GM10248 (cell line): ENCODE measurements at places on chromosomes 6 and 20.

DNA sequence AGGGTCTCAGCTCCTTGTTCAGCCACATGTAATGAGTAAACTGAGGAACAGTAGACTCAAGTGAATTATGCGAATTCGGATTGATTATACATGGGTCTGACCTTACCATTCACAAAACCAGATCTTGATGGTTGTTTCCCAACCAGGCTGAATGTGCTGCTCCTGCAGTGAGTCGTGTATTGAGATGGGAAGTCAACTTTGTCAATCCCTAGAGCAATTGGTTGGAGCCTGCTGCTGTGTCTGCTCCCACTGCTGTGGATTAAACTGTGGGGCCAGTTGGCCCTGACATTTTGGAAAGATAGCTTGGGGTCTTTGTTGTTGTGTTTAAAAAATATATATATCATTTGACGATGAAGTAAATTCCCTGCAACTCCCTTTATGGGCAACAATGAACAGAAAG lies 23.9 kb downstream of the FAM50B start:
- no peak for DNase-seq

DNA sequence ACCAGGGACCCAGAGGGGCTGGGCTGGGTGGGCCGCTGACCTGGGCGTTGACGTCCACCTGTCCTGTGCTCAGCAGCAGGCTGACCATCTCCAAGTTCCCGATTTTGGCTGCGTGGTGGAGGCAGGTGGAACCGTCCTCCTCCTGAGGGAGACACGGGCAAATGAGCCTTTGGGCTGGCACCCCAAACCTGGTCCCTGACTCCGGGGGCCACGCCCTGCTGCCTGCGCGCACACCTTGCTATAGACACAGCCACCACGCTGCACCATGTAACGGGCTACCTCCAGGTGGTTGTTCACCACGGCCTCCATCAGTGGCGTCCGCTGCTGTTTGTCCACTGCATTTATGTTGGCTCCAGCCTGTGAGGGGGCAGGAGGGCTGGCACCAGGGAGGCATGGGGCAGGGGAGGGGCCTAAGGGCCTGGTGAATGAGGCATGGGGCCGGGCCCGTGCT lies 7.8 kb upstream of the SLC44A4 start:
- no peak for DNase-seq

GRCh38 chr20:45959956-45960630 lies 11.9 kb downstream of the ZNF335 start:
- peak; percentile 50 for DNase-seq

- no peak for DNase-seq
Measured at GRCh38 chr6:144012534-144012933, 4.5 kb upstream of the PLAGL1 start.

GRCh38 chr6:163834226-163834970 lies 419.9 kb downstream of the QKI start:
- no peak for DNase-seq

- no peak for DNase-seq
Measured at GRCh38 chr6:56899311-56899710, 55.6 kb upstream of the BEND6 start.

DNA sequence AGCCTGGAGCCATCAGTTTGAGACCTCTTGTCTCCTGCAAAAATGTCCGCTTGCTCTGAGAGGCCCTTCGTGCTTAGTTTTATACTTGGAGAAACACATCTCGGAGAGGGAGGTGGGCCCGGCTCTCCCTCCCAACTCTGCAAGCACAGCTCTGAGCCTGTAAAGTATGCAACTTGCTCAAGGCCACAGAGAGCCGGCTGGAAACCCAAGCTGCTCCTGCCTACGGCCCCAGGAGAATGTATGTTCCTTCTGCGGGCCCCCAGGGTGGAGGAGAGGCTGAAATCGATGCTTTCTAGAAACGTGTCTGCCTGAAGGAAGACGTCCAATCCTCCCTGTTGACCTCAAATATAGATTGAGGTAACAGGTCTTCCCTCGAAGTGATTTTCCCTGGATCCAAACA lies 205.4 kb downstream of the PREX1 start:
- no peak for DNase-seq

- no peak for DNase-seq
Measured at GRCh38 chr6:2149361-2150006, 95.9 kb downstream of the GMDS start.

DNA sequence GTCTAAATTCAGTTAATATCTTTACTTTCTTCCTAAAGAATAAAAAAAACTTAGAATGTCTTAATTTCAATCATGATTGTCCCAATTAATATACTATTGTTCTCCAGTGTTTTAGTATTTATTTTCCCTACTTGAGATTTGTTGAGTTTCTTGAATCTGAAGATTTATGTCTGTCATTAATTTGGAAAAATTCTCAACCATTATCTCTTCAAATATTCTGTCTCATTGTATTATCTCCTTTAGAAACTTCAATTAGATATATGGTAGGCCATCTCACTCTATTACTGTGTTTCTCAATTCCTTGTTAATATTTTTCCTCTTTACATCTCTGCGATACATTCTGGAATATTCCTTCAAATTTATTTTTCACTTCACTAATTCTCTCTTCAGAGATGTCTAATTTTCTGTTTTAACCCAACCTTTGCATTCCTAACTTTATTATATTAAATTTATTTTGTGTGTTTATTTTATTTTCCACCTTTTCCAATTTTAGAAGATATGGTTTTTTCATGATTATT lies 268.6 kb downstream of the QKI start:
- DNase-seq = no peak

DNA sequence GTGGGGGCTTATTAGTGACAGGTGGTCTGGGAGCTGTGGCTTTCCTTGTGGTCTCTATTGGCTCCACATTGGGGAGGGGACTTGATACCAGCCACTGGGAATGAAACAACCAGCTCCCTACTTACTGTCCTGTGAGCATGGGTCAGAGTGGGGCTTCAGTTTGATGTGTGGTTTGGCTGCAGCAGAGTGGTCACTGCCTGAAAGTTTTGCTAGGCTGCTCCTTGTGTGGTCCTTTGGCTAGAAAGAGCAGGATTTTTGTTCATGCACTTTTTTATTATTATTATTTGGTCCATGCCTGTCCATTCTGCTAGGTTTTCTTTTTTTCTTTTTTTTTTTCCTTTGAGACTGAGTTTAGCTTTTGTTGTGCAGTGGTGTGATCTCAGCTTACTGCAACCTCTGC lies 7.5 kb upstream of the TMEM14B start:
- DNase-seq = no peak

GRCh38 chr6:21024616-21025015 lies 490.4 kb downstream of the CDKAL1 start:
- DNase-seq = no peak

- no peak for DNase-seq
Measured at GRCh38 chr20:53834062-53834442, 236.3 kb downstream of the BCAS1 start.

DNA sequence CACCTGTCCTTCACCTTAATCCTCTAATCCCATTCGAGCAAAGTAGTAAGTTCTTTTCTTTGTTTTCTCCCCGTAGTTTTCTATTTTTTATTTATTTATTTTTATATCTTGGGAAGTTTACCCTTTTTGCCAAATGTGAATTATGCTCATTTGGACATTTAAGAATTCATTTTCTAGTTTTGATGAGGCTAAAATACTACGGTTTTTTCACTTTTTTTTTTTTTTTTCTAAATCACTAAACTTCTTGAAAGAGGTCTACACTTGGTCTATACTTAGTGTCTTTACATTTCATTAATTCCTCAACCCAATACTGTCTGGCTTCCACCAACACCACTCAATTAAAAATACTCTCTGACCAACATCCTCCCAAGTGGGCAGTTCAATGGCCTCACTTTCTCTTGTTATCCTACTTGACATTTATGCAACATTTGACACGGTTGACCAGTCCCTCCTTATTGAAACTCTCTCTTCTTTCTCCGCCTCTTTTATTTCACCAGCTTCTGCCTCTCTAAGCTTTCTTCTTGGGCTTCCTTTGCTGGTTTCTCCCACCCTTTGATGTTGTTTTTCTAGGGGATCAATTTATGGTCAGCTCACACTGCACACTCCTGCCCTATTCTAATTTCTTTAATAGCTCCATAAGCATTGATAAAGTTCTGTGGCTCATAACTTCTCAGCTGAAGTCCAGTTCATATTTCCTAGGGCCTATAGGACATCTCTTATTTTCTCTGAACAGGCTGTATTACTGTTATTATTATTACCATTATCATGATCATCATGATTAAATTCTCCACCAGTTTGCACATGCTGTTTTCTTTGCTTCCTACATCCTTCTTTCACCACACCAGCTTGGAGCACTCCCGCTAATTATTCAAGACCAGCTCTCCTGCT lies 72.6 kb upstream of the CITED2 start:
- DNase-seq = no peak

- peak; percentile 34 for DNase-seq
Measured at GRCh38 chr6:72724545-72724944, 102.7 kb downstream of the KCNQ5 start.

DNA sequence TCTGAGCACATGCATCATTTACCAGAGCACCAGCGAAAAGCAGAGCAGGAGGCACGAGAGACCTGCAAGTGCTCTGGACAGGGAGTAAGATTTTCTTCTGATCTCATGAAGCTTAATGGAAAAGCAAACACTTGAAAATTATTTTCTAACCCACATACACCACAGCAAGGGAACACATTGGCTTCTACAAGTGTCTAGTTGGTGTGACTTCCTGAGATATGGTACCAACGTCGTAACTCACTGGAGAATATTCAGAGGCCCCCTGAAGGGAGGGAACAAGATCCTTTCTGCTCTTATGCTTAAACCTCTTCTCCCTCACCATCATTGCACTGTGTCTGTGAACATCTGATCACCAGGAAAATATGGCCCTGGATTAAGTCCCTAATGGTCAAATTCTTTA lies 48.6 kb downstream of the PSMB1 start:
- DNase-seq = no peak

DNA sequence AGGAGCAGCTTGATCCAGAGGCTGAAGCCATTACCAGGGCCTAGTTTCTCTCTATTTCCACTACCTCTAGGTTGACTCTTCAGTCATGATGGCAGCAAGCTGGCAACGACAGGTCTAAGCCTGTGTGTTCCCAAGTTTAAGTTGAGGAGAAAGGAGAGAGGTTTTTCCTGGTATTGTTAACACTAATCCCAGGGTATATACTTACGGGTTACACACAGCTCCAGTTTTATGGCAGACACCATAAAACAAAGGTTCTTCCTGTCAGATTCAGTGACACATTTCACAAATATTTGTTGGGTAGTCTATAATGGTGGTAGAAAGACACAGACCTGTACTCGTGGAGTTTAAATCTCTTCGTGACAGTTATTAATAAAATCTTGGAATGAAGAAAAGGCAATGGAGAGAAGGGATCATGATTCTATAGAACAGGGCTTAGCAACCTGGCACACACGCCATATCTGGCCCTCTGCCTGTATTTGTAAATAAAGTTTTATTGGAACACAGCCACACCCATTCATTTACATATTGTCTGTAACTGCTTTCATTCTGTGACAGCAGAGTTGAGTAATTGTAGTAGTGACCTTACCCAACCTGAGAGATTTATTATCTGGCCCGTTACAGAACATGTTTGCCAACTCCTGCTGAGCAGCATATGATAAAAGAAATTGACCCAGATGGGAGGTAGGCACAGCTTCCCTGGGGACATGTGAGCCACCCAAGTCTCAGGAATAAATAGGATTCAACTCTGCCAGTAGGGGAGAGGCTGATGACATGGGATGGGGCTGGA lies 323.3 kb downstream of the CDH4 start:
- DNase-seq = no peak
